Kidney tubule cell (primary cell): ENCODE measurements at places on chromosomes 5 and 9.
A peak's percentile ranks its signal among the peaks of the same experiment; 100 is the strongest.

DNA sequence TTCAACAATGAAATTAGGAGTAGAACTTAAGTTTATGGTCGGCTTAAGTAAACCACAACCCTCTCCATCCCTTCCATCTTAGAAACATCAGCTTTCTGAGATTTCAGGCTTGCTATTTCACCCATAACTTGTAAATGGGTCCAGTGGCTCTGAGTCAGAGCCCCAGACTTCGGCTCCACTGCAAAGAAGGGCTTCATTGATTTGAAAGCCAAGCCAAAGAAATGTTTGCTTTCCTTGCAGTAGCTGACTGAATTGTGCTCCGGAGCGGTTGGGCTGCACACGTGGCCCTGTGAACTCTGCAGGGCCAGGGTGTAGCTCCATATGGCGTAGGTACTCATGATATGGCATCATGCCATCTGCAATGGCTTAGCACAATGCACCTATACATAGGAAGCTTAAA lies 57.0 kb downstream of the NREP start:
- DNase-seq, result peak; percentile 40

DNA sequence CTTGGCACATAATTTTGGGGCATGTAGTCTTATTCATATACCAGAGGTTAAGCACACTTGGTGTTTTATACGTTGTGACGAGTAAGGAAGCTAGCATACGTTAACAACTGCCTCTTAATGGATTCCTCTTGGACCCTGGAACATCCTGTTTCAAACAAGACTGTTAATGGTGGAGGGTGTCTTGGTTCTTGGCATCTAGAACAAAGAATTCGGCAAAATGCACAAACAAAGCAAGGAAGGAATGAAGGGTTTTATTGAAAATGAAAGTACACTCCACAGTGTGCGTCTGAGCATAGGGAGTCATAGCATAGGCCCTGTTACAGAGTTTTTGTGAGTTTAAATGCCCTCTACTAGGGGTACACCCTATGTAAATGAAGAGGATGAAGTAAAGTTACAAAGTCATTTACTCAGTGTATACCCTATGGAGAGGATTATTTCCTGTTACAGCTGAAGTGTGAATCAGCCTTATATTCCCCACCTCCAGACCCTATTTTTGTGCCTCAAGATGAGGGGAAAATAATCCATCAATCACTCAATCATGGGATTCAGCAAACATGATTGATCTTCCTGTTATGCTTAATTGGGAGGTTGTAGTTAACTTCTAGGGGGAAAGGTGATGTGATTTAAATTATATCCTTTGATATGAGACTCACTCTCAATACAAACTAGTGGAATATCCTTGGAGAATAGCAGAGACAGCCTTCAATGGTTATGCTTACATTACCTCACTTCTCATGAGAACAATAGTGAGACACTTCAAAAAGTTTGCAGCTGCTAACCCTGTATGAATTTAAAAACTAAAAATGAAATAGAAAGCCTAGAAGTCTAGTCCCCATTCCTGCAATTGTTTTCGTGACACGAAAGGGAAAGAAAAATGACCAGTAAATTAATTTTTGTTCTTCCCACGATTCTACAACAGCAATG lies 84.9 kb upstream of the MYO10 start:
- no peak for DNase-seq

- DNase-seq, result no peak
These were observed 24.0 kb downstream of the ZFR start for GRCh38 chr5:32420506-32420905.

GRCh38 chr5:169272111-169272510 lies 28.8 kb downstream of the SLIT3 start:
- no peak for DNase-seq

GRCh38 chr9:69389437-69389995 lies 64.5 kb downstream of the ENTREP1 start:
- DNase-seq, result peak; percentile 43

- no peak for DNase-seq
These were observed 51.6 kb downstream of the DOCK8 start for GRCh38 chr9:266228-266627.

- no peak for DNase-seq
These were observed 5.2 kb downstream of the SLC31A2 start for GRCh38 chr9:113155911-113156588.

DNA sequence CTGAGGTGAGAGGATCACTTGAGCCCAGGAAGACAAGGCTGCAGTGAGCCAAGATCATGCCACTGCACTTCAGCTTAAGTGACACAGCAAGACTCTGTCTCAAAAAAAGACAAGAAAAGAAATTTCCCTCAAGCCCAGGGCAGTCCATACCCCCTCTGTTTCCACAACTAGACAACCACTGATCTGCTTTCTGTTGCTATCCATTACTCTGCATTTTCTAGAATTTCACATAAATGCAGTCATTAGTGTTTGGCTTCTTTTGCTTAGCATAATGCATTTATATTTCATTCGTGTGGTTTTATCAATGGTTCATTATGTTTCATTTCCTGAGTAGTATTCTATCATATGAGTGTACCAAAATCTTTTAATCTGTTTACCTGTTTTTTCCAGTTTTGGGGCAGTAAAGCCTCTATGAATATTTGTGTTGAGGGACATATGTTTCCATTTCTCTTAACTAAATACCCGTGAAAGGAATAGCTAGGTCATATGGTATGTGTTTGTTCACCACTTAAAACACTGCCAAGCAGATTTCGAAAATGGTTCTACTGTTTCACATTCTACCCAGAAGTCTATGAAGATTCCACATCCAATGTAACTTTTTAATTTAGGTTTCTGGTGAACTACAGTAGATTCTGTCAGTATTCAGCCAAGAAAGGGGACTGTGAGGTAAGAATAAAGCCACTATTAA lies 271.8 kb downstream of the ZNF608 start:
- DNase-seq, result no peak

DNA sequence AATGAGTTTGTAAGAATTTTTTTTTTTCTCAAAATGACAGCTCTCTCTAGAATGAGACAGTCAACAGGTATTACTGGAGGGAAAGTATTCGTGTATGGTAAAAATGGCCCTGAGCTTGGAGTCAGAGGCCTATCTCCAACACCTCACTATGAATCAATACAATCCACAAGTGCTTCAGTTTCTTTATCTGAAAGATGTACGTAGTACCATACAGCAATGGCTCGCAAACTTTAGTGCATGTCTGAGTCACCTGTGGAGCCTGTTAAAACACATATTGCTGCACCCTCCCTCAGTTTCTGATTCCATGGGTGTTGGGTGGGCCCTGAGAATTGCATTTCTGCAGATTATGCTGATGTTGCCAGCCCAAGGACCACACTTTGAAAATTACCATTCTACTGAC lies 44.6 kb downstream of the DMRT2 start:
- no peak for DNase-seq

GRCh38 chr9:23826120-23826629 lies at the start of gene ELAVL2:
Gene ELAVL2, minus strand, starts transcription at chr9:23826240. Its CDS starts 64,006 bp downstream, at chr9:23762234.
- DNase-seq, result peak; percentile 97

DNA sequence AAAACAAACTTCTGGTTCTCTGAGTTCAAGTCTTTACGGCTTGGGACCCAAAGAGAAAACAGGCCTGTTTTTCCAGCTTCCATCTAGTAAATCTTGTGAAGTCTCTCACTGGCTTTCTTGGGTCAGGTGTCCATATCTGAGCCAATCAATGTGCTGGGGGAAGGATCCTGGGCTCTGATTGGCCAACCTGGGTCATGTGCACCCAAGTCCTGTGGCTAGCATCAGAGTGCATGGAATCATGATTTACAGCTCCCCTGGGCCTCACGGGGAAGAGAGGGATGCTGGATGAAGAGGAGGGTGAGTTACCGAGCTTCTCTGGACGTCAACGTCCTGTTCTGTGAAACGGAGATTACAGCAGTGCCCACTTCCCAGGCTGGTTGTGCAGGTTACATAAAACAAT lies 19.4 kb downstream of the CXCL14 start:
- DNase-seq, result peak; percentile 28

GRCh38 chr9:82011133-82011532 lies 22.6 kb downstream of the SPATA31D1 start:
- no peak for DNase-seq

DNA sequence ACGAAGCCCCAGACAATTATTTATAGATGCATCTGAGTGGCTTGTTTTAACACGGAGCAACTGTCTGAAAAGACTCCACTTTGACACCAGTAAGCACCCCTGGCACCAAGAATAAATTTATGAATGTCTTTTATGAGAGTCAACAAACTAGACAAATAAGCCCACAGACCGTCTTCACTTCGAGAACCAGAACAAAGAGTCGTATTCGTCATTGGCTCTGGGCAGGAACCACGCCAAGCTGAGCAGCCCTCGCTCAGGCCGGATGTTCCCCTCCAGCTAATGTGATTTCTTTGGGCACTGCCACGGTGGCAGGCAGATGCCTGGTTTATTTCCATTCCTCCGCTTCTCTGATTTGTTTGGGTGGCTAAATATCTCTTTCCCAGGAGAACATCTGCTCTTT lies 91.9 kb upstream of the STC2 start:
- no peak for DNase-seq

DNA sequence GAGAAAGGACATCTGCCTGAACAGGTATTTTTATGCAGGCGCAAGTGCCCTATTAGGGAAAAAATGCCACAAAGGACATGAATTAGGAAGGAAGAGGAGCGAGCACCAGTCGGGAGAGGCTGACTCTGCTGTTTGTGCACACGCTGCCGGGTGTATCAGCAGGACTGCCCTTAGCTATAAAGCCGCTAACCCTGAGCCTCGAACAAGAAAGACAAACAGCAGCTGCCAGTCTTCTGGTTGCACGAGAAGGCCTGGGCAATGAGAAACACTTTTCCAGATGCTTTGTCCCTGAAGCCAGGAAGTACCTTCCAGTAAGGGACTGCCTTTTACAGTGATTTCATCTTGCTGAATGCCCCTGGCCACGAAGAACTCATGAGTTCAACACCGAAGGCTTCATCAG lies 12.6 kb downstream of the QSOX2 start:
- no peak for DNase-seq

DNA sequence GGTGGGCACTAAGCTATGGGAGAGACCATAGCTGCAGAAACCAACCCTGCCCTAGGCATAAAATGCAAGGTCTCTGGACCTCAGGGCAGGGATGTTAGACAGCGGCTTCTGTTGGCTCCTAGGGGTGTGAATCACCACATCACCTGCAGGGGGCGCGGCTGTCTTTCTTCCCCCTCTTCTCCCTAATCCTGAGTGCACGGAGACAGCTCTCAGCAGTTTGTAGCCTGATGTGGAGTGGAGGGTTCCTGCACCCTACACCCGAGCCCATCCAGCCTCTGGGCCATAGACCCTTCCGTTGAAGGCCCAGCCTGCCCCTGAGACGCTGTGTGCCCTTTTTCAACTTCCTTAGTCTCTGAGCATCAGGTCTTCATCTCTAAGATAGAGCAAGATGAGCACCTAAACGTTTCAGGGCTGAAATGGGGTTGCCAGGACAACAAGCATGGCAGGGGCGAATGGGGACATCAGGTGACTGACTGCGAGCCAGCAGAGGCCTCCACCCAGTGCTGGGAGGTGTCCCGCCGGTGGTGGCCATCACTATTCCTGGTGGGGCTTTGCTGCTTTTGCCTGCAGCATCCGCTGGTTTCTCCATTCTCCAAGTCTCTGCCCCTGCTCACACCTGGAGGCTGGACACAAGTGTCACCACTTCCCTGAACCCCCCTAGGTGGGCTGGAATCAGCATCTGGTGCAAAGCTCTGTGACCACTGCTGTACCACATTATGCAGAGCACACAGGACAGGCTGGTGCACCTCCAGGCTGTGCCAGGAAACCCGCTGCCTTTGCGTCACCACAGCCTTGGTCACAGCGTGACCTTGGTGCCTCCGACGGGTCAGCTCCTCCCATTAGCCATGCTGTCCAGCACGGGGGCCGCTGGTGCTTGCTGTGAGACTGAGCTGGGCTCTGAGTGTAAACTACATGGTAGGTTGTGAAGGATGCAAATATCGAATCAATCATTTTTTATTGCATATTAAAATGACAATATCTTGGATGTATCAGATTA lies 2.5 kb upstream of the SEC16A start:
- peak; percentile 79 for DNase-seq

- DNase-seq, result peak; percentile 99
These were observed 32.9 kb upstream of the STXBP1 start for GRCh38 chr9:127578952-127579853.

- DNase-seq, result peak; percentile 69
These were observed 199.2 kb downstream of the TRIO start for GRCh38 chr5:14342306-14342705.

- peak; percentile 42 for DNase-seq
These were observed 62.4 kb downstream of the FGF18 start for GRCh38 chr5:171481571-171482433.

DNA sequence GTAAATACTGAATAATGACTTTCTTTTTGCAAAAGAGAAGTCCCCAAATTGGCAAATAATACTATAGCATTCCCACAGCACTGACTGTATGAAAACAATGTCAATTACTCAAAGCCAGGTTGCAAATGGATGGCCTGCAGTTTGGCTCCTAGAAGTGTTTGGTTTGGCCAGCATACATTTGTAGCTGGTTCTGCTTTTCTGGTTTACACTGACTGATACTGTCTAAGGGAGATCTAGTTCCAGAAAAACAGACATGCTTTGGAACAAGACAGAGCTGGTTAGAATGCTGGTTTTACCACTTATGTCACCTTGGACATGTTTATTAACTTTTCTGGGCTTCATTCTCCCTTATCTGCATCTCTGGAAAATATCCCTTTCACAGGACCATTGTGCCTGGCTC lies 81.5 kb upstream of the TRPM3 start:
- no peak for DNase-seq

DNA sequence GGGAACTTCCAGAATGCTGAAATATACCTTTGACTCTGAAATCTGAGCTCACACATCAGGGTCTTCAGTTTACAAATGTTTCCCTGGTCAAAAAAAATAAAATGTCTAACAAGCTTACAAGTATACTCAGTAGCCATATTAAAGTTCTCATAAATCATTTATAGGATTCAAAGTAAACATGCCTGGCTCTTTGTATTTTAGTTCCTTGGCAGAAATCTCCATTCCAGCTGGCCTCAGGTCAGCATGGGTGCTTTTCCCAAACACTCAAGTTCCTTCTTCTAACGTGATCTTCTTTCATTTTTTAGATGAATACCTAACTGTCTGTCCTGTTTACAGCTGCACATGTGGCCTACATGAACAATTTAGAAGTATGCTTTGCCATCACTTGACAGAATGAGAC lies 263.2 kb downstream of the GAS1 start:
- DNase-seq, result no peak

- DNase-seq, result no peak
These were observed 102.2 kb downstream of the MEF2C start for GRCh38 chr5:88780736-88781135.

- DNase-seq, result no peak
These were observed 12.2 kb upstream of the DRD1 start for GRCh38 chr5:175456105-175456742.

- DNase-seq, result no peak
These were observed 345.9 kb upstream of the RIOK2 start for GRCh38 chr5:97528941-97529340.
